ENCODE measurements at places on chromosomes 3 and 15.

DNA sequence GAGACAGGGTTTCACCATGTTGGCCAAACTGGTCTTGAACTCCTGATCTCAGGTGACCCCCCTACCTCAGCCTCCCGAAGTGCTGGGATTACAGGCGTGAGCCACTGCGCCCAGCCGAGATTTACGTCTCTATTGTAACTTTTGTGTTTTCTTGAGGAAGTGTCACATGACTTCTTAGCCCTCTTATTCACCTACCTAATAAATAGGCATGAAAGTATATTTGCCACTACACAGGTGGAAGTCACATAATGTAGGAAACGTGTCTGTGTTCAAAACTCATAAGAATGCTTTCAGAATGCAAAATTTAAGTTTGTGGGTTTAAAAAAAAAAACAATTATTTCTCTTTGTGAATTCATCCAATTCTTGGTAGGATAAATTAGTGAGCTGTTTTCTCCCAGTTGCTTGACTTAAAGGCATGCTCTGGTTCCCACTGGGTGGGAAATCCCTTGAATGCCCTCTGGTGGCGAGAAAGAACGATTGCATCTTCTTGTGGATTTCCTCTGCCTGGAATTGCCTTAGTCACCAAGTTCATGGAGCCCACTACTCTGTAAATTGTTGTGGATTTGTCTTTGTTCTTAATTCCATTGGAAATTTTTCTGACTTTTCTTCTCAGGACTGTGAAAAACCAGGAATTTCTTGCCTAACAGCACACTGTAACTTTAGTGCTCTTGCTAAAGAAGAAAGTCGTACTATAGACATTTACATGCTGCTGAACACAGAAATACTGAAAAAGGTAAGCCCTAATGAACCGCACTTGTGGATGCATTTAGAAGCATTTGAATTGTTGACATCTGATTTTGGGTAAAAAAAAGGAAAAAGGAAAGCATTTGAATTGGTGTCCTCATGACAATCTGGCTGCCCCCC is 82.2 kb upstream of the CTDSPL start:
- DNase-seq = no peak

DNA sequence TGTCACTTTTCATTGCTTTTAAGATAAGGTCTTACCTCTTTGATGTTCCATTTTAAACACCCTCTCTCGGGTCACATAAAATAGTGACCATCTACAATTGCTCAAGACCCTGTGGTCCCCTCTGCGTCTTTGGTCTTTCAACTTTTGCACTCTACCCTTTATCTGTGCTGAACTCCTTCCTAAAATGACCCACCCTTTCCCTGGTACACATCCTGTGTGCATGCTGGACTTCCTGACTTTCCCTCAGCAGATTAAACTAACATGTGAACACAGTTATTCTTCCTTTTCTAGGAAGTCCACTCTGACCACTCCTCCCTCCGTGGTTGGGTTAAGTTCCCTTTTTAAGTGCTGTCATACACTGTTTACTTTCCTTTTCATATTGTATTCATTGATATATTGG is 414.2 kb downstream of the GABRB3 start:
- no peak for DNase-seq

DNA sequence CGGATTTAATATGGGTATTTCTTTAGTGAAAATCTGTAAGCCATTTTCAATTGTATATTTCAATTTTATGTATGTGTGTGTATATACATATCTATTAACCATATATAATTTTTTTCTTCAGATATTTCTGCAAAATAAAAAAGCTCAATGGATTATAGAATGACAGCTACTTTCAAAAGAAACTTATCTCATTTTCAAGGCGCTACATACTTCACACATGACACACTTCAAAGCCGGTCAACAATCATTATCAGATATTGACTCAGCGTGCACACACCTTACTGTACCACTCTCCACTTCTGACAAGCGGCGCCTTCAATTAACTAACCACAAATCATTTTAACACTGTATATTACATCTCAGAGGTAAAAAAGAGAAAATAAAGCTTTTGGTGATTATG is 39.6 kb downstream of the ATP13A3 start:
- no peak for DNase-seq

GRCh38 chr3:127383656-127384179 is 95.9 kb upstream of the PRR20G start:
- DNase-seq = no peak

DNA sequence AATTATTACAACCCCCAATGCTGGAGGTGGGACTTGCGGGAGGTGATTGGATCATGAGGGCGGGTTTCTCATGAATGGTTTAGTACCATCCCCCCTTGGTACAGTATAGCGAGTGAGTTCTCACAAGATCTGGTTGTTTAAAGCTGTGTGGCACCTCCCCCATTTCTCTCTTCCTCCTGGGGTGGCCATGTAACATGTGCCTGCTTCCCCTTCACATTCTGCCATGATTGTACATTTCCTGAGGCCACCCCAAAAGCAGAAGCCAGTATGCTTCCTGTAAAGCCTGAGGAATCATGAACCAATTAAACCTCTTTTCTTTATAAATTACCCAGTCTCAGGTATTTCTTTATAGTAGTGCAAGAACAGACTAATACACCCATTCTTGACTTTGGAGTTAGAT is 20.3 kb upstream of the PROK2 start:
- DNase-seq = no peak

DNA sequence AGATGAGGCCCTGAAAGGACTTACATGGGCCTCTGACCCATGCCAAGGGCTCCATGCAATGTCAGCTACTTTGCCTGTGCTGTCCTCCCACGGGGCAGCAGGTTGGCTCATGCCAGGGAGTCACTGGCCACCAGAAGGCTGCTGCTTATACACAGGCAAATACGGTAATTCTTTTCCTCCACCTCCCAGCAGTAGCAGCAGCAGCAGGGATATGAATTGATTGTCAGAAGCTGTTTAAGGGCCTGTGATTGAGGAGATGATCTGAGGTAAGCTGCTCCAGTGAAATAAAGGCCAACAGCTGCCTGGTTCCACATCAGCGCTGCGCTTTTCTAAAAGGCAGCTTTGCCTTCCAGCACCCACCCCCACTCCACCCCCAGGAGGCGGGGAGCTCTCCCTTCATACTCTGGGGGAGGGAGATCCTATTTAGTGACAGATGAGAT is 250.5 kb downstream of the SHQ1 start:
- DNase-seq = no peak

- no peak for DNase-seq
Measured at GRCh38 chr3:57078344-57078634, 17.8 kb downstream of the SPATA12 start.

- DNase-seq = no peak
Measured at GRCh38 chr3:124861041-124861440, 26.1 kb downstream of the ITGB5 start.

DNA sequence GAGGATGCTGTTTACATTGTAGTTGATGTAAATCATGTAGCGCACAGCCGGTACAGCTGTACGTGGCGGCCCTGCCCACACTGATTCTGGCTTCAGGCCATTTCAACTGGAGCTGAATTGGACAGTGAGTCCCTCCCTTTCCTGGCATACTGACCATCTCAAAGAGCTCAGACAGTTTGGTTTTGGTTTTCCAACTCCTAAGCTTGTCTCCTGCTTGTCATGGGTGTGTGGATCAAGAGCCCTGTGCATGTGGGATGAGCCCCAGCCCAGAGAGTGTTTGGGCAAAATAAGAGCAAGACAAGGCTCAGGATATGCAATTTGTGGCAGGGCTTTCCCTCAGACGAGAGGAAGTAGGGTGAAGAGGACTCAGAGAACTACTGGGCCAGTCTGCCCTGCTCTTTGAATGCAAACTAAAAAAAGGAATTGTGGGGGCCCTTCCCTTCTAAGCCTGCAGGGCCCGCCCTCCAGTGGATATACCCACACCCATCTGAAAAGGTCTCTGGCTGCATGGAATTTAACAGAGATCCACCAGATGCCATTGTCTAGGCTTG is 13.3 kb downstream of the ITGA11 start:
- no peak for DNase-seq

GRCh38 chr3:127847236-127847720 is 25.0 kb upstream of the MGLL start:
- no peak for DNase-seq

Measured in esophagus squamous epithelium (tissue), 5 donors.